ENCODE measurements at places on chromosomes 16 and 17.

- no peak for DNase-seq
These were observed 179.6 kb downstream of the AIPL1 start for GRCh38 chr17:6255322-6255721.

DNA sequence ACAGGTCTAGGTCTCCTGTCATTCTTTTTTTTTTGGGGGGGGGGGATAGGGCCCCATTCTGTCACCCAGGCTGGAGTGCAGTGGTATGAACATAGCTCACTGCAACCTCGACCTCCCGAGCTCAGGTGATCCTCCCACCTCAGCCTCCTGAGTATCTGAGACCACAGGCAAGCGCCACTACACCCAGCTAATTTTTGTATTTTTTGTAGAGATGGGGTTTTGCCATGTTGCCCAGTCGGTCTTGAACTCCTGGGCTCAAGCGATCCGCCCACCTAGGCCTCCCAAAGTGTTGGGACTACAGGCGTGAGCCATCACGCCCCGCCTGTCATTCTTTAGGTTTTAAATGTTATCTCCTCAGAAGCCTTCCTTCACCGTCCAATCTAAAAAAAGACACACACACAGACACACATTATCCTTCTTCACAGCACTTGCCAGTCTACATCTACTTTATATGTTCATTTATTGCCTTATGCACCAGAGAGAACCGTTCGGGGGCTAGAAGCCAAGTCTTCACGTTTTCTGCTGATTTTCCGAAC is 694 bp downstream of the MRPL27 start:
- DNase-seq = no peak

DNA sequence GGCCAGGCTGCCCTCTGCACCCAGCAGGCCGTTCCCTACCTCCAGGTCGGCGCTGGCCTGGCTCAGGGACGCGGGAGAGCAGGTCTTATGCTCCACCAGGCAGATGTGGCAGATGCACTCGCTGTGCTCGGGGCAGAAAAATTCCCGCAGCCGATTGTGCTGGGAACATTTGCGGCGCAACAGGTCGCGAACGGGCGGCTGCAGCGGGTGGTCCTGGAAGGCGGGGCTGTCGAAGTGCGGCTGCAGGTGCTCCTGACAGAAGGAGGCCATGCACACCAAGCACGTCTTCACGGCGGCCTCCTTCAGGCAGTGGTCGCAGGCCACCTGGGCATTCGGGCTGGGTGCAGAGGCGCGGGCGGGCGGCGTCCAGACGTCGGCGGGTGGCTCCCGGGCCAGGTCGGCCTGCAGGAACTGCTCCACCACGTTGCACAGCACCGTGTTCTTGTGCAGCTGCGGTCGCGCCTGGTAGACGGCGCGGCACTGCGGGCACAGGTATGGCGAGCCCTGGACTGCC is 439 bp downstream of the TRIM25 start:
- no peak for DNase-seq

DNA sequence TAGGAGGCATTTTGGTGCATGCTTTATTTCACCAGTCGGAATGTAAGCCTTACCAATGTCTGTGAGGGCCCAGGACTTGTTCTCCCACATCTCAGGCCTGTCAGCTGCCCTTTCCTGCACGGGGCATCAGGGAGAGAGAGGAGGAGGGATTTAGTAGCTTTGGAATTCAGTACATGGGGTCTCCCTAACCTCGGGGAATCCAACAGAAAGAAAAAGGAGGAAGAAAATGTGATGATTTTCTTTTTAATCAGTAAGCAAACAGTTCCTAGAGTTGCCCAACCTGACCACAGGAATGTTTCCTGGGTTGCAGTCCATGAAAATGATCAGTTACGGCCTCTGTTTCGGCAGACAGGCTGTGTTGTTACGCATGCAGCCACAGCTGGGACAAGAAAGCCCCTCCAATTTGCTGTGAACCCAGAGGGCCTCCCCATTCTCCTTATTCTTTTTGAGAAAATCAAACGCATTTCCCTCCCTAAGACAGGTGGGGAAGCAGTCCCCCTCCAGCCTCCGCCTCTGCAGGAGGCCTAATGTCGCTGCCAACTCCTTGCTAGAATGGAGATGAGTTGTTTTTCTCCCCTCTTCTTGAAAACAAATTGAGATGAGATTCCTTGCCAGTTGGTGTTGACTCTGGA is 53.1 kb upstream of the TANGO6 start:
- DNase-seq = no peak

DNA sequence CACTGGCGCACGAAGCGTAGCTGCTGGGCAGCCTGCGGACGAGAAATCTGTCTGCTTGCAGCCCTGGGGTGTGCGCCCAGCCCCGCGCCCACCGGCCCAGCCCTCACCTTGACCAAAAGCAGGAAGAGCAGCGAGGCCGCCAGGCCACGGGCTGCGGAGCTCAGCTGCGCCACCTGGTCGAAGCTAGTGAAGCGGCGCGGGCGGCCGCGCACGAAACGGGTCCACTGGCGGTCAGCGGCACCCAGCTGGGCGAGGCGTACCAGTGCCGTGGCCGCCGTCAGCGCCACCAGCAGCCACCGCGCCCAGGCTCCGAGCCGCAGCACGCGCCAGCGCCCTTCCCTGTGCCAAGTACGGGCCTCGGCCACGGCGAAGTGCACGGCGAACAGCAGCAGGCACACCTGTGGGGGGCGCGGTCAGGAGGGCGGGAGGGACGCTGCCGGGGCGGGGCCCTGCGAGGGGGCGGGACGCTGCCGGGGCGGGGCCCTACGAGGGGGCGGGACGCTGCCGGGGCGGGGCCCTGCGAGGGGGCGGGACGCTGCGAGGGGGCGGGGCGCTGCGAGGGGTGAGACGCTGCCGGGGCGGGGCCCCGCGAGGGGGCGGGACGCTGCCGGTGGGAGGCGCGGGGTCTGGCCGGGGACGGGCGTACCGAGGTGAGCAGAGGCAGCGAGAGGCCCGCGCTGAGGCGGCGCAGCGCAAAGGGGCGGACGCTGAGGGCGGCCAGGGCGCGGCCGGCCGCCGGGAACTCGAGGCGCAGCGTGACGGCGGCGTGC is 43.2 kb downstream of the TSC2 start:
- peak; percentile 51 for DNase-seq

- DNase-seq = no peak
These were observed 18.2 kb downstream of the HIGD1B start for GRCh38 chr17:44865931-44866330.

- no peak for DNase-seq
These were observed 28.3 kb downstream of the LYRM1 start for GRCh38 chr16:20928774-20929411.

GRCh38 chr16:75537776-75538175 is 1.9 kb upstream of the CHST5 start:
- no peak for DNase-seq

- no peak for DNase-seq
These were observed 8.9 kb downstream of the CBX4 start for GRCh38 chr17:79830303-79830702.

DNA sequence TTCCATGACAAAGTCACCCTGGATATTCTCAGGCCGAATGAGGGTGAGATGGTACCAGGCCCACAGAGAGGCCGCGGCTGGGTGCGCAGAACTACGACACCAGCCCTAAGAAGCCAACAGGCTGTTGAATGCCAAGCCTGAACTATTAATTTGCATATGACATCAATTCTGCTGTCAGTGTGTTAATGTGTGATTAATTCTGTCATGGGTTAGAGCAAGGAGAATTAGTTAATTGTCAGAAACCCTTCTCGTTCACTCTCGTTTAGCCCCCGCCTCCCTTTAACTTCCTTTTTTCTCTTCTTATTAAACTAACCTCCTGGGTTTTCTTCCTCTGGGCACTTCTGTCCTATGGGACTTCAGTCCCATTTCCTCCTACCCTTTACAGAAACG is 123.4 kb downstream of the ZFHX3 start:
- DNase-seq = no peak

DNA sequence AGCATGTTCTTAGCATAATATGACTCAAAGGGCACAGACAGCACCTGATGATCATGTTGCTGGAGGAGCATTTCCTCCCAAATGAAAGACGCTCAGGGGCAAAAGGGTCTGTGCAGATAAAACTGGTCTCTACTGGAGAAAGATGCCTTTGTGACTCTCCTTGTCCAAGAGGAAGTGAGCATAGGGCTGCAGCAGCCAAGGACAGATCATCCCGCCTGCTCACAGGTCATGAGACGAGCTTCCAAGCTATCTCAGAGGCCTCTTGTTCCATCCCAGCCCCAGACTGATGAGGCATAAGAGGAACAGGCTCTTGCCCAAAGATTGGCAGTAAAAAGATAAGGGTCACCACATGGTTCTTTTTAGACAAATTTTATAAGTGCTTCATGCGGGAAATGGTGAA is 141.8 kb downstream of the KATNIP start:
- DNase-seq = no peak

GRCh38 chr16:67268136-67268579 is 11.2 kb upstream of the PLEKHG4 start:
- DNase-seq = no peak

GRCh38 chr16:3131755-3132377 is 3.0 kb upstream of the ZNF213 start:
- DNase-seq = no peak

GRCh38 chr16:18788828-18789514 is 1.2 kb downstream of the RPS15A start:
- DNase-seq = no peak

DNA sequence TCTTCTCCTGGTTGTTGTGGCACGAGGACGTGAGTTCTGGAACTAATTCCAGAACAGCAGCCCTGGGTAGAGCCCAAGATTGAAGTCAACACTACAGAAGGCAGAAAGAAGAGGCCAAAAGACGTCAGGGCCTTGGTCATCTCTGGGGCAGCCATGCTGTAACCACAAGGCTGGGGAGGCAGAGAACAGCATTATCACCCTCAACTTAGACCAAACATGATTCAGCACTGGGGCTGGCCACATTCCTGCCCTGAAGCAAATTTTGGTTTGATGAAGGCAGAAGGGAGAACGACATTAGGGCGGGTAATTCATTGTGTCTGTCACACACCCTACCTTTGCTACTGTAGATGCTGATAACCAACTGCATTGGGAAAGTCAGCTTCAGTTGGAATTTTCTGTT is 9.7 kb upstream of the ALOX15B start:
- no peak for DNase-seq

DNA sequence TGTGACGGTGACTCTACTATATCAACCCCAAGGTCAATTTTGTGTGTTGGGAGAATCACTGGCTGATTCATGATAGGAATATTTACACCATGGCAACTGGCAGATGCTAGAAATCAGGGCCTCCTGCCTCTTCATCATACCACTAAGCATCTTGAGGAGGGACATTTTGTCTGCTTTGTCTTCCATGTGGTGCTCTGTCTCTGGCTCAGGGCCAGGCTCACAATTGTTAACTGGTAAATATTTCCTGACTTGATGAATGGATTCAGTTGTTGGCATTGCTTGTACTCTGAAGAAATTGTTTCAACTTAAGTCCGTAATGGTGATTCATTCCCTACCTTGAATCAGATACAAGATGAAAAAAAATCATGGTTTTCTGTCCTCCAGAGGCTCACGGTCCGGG is 292.7 kb downstream of the HAPSTR1 start:
- no peak for DNase-seq

- DNase-seq = no peak
These were observed 33.3 kb downstream of the RHBDL3 start for GRCh38 chr17:32298721-32299579.

GRCh38 chr16:85216522-85217375 is 104.5 kb upstream of the CIBAR2 start:
- no peak for DNase-seq

GRCh38 chr17:49218941-49219913 is 8.7 kb downstream of the ABI3 start:
- DNase-seq = no peak

DNA sequence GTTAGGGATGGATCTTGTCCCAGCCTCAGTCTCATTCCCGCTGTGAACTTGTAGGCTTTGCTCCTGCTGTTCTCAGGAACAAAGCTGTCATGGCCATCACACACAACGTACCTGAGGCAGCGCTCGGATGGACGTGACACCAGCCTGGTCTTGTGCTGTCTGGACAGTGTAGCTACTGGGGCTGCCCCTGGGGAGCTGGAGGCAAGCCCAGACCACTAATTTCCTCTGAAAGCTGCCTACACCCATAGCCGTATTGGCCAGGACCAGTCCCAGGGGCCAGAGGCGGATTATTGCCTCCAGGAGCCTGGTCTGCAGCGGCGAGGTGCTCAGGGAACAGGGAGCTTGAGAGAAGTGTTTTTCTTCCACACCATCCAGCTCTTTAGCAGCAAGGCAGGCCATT is 11.7 kb downstream of the ZNHIT3 start:
- DNase-seq = no peak

DNA sequence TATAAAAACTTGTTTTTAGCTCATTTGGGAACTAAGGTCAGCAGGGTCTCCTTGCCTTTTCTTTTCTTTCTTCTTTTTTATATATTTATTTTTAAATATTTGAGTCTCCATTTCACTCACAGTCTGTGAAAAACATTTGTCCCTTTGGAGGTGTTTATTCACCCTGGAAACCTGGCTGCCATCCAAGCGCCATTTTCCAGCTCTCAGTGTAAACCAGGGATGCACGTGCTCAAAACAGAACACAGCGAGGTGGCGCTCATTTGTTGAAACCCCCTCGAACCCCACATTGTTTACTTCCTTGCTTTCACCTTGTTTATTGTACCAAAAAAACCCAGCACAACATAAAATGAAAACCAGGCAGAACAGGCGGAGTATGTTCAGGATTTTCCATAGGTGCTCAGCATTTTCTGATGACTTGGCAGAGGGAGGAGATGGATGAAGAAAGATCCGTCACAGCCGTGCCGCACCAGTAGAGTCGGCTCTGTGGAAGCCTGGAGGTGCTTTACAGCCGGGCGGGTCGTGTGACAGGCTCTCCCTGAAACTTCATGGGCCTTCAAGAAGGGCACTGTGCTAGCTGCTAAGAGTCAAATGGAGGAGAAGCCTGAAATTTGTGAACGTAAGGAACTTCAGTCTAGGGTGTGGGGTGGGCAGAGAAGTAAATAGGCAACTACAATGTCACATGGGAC is 284.4 kb downstream of the FOXL1 start:
- DNase-seq = no peak

DNA sequence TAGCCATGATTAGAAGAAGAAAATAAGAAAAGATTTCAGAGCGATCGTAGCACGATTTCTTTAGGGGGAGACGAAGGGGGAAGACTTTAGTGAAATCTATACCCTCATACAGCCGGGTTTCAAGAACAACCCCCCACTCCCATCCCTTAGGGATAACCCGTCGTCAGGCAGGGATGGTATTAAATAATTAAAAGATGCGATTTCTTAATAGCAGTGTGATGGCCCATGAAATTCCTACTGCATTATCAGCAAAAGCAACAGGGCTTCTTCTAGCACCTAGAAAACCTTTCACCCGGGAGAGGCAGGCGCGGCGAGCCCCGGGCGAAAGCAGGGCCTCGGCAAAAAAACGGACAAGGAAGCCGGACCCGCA is 1.4 kb downstream of the CDH11 start:
- no peak for DNase-seq

GRCh38 chr17:38653230-38653629 is 21.5 kb downstream of the EPOP start:
- DNase-seq = no peak

- no peak for DNase-seq
These were observed 69.7 kb upstream of the FA2H start for GRCh38 chr16:74844041-74844980.

DNA sequence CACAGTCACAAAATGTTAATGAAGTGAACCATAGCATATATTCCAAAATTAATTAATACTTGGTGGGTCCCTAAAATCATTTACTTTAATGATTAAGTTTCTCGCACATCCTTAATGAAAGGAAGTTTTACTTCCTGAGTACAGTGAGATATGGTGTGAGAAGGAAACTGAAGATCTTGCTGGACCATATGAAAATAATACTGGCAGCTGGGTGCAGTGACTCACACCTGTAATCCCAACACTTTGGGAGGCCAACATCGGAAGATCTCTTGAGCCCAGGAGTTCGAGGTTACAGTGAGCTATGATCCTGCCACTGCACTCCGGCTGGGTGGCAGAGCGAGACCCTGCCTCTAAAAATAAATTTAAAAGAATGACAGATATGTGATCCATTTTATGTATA is 62.5 kb downstream of the ABCA8 start:
- DNase-seq = no peak

Measured in cortex of kidney (tissue), 1 donor.